ENCODE measurements at places on chromosomes 3 and 15.

GRCh38 chr3:140843656-140844055 is 98.0 kb upstream of the SLC25A36 start:
- no peak for DNase-seq

DNA sequence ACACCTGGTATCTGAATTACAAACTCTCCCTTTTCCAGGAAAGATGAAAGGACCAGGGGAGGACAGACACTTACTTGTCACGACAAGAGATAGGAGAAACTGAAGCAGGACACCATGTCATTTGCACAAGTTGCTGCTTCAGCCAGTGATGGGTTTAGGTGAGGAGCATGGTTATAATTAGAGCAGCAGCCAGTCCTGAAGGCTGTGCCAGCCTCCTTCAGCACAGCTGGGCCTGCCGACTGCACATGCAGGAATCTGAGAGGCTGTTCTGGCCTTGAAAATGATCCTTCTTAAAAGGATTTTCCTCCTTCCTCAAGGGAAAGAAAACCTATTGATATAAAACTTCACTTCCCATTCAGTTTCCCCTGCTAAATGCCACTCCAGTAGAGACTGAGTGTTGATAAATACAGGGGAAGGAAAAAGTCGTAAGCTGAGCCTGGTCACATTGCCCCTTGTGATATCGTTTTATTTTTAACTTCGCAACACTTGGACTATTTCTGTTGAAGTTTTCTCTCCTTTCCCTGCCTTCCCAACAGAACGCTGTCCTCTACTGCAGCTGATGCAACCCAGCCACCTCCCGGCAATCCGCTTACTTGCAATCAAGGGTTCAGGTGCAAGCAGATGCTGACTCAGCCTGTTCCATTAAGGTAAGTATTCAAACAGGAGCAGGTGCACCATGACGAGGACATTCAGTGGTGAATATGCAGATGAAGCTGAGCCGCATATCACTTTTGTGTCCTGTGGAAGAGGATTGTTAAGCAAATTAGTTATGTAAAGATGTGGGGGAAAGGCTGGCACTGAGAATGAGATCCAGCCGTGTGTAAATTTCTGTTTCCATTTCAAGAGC is at the start of gene FBXO40:
Gene FBXO40, plus strand, starts transcription at position 524 of the 847 bp plus-strand sequence. CDS start 27,197 bp downstream, outside the sequence.
- DNase-seq = no peak

- DNase-seq = no peak
Measured at GRCh38 chr3:49805897-49806701, 3.0 kb downstream of the INKA1 start.

GRCh38 chr3:195800240-195800639 is 11.5 kb downstream of the MUC4 start:
- DNase-seq = no peak

DNA sequence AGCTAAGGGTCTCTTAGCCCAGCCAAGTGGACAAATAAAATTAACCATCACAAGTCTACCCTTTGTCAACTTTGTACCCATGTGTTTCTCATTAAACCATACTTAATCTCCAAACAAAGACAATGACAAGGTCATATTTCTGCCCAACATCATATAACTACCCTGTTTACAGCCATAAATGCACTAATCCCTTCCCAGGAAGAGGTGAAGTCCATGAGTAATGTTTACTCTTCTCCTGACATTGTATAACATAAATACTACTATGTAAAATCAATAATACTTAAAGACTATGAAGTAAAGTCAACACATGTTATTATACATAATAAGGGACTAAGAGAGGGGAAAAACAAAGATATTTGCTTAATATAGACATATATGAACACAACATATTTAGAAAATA is 38.5 kb upstream of the FAN1 start:
- no peak for DNase-seq

DNA sequence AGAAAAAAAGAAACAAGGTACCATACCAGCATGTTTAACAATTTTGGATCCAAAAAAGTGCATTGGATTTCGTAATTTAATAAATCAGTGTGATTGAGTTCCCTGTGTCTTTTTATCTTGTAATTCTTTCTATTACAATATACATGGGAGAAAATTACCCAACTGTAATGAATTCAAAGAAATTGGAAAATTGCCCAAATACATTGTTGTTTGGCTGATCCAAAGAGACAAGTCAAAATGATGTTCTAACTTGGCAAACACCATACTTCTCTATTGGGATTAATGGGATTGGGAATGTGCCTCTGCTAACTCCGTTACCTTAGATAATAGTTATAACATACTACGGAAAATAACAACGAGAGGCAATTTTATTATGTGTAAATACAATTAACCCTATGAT is 1097.1 kb downstream of the ROBO1 start:
- DNase-seq = no peak

- no peak for DNase-seq
Measured at GRCh38 chr3:44659434-44659833, 10.9 kb downstream of the ZNF35 start.

- DNase-seq = no peak
Measured at GRCh38 chr3:107425033-107425432, 47.8 kb downstream of the CCDC54 start.

- no peak for DNase-seq
Measured at GRCh38 chr15:23690450-23690852, 3.3 kb upstream of the NDN start.

GRCh38 chr15:37446921-37447320 is 346.6 kb upstream of the MEIS2 start:
- DNase-seq = no peak

DNA sequence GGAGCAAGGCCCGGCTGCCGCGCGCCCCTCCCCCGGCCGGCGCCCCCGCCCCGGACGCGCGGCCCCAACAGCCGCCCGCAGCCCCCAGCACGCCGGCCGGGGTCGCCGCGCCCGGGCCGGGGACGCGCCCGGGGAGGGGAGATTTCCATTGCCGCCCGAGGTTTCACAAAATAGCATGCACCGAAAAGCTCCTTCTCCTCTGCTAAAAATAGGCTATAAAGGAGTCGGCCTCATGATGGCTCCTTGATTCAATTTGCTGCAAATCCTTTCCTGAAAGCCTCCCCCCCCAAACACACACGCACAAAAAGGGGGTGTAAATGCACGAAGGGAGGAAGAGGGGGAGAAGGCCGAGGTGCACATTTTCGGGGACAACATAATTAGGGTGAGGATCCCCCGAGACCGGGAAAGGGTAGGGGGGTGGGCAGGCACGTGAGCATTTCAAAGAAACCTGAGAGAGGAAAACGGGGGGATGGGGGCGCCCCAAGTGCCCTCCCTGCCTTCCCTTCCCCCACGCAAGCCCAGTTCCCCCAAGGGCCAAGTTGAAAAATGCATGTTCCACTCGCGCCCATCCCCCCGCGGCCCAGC is 734 bp downstream of the TBL1XR1 start:
- peak; percentile 5 for DNase-seq

- no peak for DNase-seq
Measured at GRCh38 chr3:17478673-17479072, 263.8 kb downstream of the TBC1D5 start.

DNA sequence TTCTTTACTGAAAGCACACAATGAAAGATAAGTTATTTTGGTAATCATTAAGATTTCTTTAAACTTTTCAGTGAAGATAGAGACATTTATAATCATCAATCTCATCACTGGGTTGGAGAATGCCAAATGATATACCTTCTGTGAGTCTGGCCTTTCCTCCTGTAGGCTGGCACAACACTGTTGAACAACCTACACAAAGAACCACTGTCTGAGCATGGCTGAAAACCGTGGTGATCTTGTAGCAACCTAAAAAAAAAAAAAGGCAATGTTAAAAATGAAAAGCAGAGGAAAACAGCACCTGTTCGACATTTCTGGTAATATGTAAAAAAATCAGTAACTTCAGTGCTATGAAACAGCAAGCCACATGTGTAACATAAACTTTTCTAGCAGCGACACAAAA is 1.8 kb downstream of the RPS27L start:
- no peak for DNase-seq

GRCh38 chr15:78329625-78330024 is 10.5 kb upstream of the CRABP1 start:
- no peak for DNase-seq

Data from activated CD8-positive, alpha-beta memory T cell treated with anti-CD3 and anti-CD28 coated beads for 1 hour (primary cell).